Stimulated activated CD4-positive, alpha-beta T cell treated with anti-CD3 and anti-CD28 coated beads, Interleukin-1b, Interleukin-23, amount 100 ng/mL, for 1 hour (primary cell): ENCODE measurements at places on chromosomes 7 and 10.

- DNase-seq: no peak
Measured at GRCh38 chr10:43873717-43874116, 225.0 kb upstream of the ZNF32 start.

DNA sequence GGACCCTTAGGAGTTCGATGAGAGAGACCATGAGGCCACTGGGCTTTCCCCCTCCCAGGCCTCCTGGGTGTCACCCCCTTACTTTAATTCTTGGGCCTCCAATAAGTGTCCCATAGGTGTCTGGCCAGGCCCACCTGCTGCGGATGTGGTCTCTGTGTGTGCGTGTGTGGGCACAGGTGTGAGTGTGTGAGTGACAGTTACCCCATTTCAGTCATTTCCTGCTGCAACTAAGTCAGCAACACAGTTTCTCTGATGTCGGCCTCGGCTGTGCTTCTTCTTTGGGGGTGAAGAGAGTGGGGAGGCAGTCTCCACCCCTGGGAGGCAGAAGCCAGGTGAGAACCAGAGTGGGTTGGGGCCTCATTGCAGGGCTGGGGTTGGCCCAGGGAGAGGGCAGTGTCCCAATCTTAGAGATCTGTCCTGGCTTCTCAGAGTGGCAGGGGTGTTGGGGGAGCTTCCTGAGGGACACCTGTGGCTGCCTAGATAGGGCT, 1.5 kb downstream of the PVRIG start:
- DNase-seq: peak; percentile 49

GRCh38 chr7:142913566-142913965, 20.0 kb downstream of the TRPV5 start:
- DNase-seq: no peak

DNA sequence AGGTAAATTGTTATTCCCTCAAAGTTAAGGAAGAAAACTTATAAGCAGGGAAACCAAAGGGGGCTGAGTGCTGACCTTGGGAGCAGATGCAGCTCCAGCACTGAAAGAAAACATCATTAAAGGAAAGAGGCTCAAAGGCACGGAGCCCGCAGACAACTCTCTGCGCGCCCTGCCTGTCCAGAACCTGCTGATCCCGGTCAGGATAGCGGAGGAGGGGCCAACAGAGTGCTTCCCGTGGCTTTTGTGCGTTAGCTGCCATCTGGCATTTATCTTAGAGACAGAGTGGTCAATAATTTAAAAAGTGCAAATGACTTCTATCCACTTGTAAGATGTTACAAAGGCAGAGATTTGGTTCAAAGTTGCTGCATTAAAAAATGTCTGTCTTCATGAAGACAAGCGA, 162.1 kb downstream of the FANK1 start:
- no peak for DNase-seq
